Esophagus squamous epithelium (tissue), 5 donors: ENCODE measurements at places on chromosomes 4 and X.

- no peak overlapping the region for H3K4me3 ChIP-seq
- peaks cover 19% of the 10 kb centered on the region for H3K4me1 ChIP-seq
- no peak for DNase-seq
- H3K36me3 ChIP-seq: no peaks in the 10 kb centered on the region
- no peak overlapping the region for H3K27ac ChIP-seq
Measured at GRCh38 chr4:183355405-183355804, 33.2 kb upstream of the CLDN24 start.

- H3K4me3 ChIP-seq: no peak overlapping the region
- peak overlapping the region; percentile 9 for H3K27ac ChIP-seq
- no peak for DNase-seq
- H3K27me3 ChIP-seq: no peaks in the 10 kb centered on the region
- no peaks in the 10 kb centered on the region for H3K36me3 ChIP-seq
- peaks cover 58% of the 10 kb centered on the region for H3K4me1 ChIP-seq
Measured at GRCh38 chr4:159178151-159178546, 75.3 kb downstream of the RAPGEF2 start.

- H3K4me1 ChIP-seq: peaks cover 13% of the 10 kb centered on the region
- no peaks in the 10 kb centered on the region for H3K27me3 ChIP-seq
- DNase-seq: no peak
- peak overlapping the region; percentile 86 for H3K27ac ChIP-seq
Measured at GRCh38 chr4:74659576-74660411, 134.5 kb downstream of the BTC start.

- no peak overlapping the region for H3K27ac ChIP-seq
- H3K27me3 ChIP-seq: no peaks in the 10 kb centered on the region
- no peak for DNase-seq
- no peak overlapping the region for H3K4me3 ChIP-seq
- no peaks in the 10 kb centered on the region for H3K36me3 ChIP-seq
Measured at GRCh38 chr4:175531405-175532091, 280.5 kb downstream of the GPM6A start.

GRCh38 chr4:138609943-138610350, 367.8 kb upstream of the SLC7A11 start:
- H3K4me3 ChIP-seq: no peak overlapping the region
- no peak overlapping the region for H3K27ac ChIP-seq
- no peaks in the 10 kb centered on the region for H3K4me1 ChIP-seq
- H3K36me3 ChIP-seq: no peaks in the 10 kb centered on the region
- no peak for DNase-seq

GRCh38 chrX:64580035-64580434, 184.8 kb upstream of the MTMR8 start:
- H3K4me3 ChIP-seq: no peak overlapping the region
- no peaks in the 10 kb centered on the region for H3K4me1 ChIP-seq
- no peak for DNase-seq
- H3K27me3 ChIP-seq: no peaks in the 10 kb centered on the region
- H3K27ac ChIP-seq: no peak overlapping the region

DNA sequence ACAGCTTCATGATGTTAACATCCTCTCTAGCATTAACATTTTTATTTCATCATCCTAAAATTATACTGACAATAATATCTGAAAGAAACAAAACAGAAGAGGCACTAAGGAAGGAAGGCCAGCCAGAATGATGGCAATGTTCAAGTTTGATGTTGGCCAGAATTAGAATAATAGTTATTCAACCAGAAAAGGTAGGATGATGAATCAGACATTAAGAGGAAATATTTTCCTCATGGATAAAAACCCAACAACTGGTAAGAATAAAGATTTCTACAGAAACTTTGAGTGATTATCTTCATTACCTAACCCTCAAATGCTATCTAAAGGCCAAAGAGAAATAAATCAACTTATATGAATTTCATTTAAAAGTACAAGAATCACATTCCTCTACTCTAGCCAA, 105.2 kb downstream of the PDE5A start:
- H3K27ac ChIP-seq: peak overlapping the region; percentile 5
- H3K4me3 ChIP-seq: no peak overlapping the region
- peaks cover 16% of the 10 kb centered on the region for H3K4me1 ChIP-seq
- H3K36me3 ChIP-seq: no peaks in the 10 kb centered on the region
- H3K27me3 ChIP-seq: no peaks in the 10 kb centered on the region

- H3K27ac ChIP-seq: no peak overlapping the region
- no peaks in the 10 kb centered on the region for H3K27me3 ChIP-seq
- H3K4me3 ChIP-seq: no peak overlapping the region
- H3K4me1 ChIP-seq: no peaks in the 10 kb centered on the region
- no peak for DNase-seq
- no peaks in the 10 kb centered on the region for H3K36me3 ChIP-seq
Measured at GRCh38 chr4:78165758-78166157, 108.6 kb downstream of the FRAS1 start.

GRCh38 chrX:132883358-132883915, 75.0 kb downstream of the HS6ST2 start:
- no peak overlapping the region for H3K4me3 ChIP-seq
- H3K27me3 ChIP-seq: no peaks in the 10 kb centered on the region
- no peaks in the 10 kb centered on the region for H3K4me1 ChIP-seq
- H3K27ac ChIP-seq: no peak overlapping the region
- DNase-seq: no peak

- no peak for DNase-seq
- H3K36me3 ChIP-seq: no peaks in the 10 kb centered on the region
- no peaks in the 10 kb centered on the region for H3K27me3 ChIP-seq
Measured at GRCh38 chr4:80610199-80610598, 274.7 kb downstream of the CFAP299 start.

GRCh38 chrX:69131886-69132285, 33.4 kb downstream of the PJA1 start:
- peaks cover 7% of the 10 kb centered on the region for H3K4me1 ChIP-seq
- DNase-seq: no peak
- no peak overlapping the region for H3K4me3 ChIP-seq
- H3K27ac ChIP-seq: no peak overlapping the region
- H3K27me3 ChIP-seq: peaks cover 9% of the 10 kb centered on the region

DNA sequence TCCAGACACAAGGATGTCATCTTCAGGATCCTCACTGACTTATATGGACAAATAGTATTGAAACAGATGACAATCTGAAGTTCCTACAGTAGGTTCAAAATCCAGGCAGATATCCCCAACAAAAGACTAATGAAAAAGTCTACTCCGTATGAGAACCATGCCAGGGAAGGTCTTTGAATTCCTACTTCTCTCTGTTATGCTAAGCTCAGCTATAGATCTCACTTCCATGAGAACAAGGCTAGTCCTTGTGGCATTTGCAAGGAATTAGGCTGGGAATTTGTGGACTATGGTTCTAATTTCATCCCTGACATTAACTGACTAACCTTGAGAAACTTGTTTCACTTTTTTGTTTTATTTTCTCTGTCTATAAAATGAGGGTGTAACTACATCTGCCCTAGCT, 229.8 kb downstream of the IL1RAPL2 start:
- no peak overlapping the region for H3K4me3 ChIP-seq
- no peak for DNase-seq
- no peaks in the 10 kb centered on the region for H3K27me3 ChIP-seq
- no peak overlapping the region for H3K27ac ChIP-seq
- H3K4me1 ChIP-seq: no peaks in the 10 kb centered on the region
- no peaks in the 10 kb centered on the region for H3K36me3 ChIP-seq

DNA sequence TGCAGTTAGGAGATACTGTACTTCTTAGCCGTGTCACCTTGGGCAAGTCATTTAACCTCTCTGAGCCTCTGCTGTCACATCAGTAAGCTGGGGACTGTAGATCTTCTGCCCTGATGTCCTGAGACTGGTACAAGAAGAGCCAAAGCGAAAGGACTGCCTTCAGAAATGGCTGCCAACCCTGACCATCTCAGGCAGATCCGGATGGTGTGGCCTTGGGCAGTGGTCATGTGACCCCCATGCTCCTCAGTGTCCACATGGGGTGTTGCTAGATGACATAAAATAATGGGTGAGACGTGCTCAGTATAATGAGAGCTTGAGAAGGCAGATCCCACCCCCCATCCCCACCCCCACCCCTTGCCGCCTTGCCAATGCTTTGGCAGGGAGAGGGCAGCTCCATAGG, 60.4 kb upstream of the MTM1 start:
- DNase-seq: no peak
- H3K4me3 ChIP-seq: no peak overlapping the region
- H3K36me3 ChIP-seq: no peaks in the 10 kb centered on the region
- no peaks in the 10 kb centered on the region for H3K27me3 ChIP-seq

DNA sequence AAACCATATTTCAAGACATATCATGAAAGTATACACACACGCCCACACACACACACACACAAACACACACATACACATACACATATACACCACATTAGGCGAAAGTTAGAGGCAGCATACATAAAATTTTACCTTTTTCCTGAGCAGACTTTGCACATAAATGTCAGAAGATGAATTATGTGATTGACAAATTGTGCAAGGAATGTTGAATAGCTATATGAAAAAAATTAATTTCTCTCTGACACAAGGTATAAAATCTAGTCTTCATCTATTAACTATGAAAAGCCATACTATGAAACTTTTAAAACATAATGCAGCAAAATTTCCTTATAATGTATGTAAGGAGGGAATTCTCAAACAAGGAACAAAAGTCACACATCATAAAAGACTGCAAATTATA, 24.4 kb downstream of the FSTL5 start:
- no peaks in the 10 kb centered on the region for H3K4me1 ChIP-seq
- no peak overlapping the region for H3K4me3 ChIP-seq
- H3K36me3 ChIP-seq: no peaks in the 10 kb centered on the region
- no peak for DNase-seq
- no peaks in the 10 kb centered on the region for H3K27me3 ChIP-seq

- no peaks in the 10 kb centered on the region for H3K36me3 ChIP-seq
- no peak for DNase-seq
- no peaks in the 10 kb centered on the region for H3K27me3 ChIP-seq
- H3K4me1 ChIP-seq: no peaks in the 10 kb centered on the region
- no peak overlapping the region for H3K4me3 ChIP-seq
Measured at GRCh38 chrX:97074400-97074799, 190.7 kb downstream of the RPA4 start.

DNA sequence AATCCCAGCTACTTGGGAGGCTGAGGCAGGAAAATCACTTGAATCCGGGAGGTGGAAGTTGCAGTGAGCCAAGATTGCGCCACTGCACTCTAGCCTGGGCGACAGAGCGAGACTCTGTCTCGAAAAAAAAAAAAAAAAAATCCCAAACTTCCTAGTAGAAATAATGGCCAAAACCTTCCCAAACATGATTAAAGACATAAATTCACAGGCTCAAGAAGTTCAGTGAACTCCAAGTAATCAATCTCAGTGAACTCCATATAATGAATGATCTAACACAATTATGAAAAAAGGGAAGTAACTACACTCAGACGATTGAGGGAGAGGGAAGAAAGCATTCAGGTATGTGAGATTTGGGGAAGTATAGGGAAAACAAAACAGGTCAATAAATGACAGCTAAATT, 6.5 kb downstream of the FUNDC1 start:
- H3K27me3 ChIP-seq: no peaks in the 10 kb centered on the region
- H3K4me1 ChIP-seq: peaks cover 13% of the 10 kb centered on the region
- no peak overlapping the region for H3K4me3 ChIP-seq
- H3K27ac ChIP-seq: no peak overlapping the region
- H3K36me3 ChIP-seq: no peaks in the 10 kb centered on the region

DNA sequence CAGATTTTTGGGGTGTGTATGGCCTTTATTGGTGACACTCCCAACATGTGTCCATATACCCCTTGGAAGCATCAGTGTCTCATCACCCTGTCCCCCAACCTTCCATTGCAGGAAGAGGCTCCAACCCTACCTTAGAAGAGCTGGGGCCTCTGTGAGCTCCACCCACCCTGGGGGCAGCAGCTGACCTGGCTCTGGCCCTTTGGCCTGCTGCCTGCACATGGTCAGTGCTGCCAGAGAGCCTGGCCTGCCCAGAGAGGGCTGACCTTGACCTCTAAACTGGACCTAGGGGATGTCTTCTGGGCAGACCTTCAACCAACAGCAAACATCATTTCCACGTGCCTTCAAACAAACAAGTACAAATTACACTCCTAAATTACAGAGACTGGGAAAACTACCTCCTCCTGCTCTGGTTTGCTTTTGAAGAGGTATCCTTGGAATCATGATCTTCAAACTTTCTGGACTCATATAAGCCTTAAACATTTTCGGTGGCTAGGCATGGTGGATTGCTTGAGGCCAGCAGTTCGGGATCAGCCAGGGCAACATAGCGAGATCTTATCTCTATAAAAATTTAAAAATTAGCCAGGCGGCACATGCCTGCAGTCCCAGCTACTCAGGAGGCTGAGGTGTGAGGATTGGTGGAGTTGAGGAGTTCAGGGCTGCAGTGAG, 27.3 kb upstream of the KIAA0232 start:
- no peaks in the 10 kb centered on the region for H3K36me3 ChIP-seq
- no peak overlapping the region for H3K4me3 ChIP-seq
- no peaks in the 10 kb centered on the region for H3K27me3 ChIP-seq
- no peak for DNase-seq
- peaks cover 41% of the 10 kb centered on the region for H3K4me1 ChIP-seq
